ENCODE measurements at places on chromosomes 6 and 20.

GRCh38 chr6:29797135-29797534, 30.5 kb upstream of the HLA-G start:
- DNase-seq = no peak

DNA sequence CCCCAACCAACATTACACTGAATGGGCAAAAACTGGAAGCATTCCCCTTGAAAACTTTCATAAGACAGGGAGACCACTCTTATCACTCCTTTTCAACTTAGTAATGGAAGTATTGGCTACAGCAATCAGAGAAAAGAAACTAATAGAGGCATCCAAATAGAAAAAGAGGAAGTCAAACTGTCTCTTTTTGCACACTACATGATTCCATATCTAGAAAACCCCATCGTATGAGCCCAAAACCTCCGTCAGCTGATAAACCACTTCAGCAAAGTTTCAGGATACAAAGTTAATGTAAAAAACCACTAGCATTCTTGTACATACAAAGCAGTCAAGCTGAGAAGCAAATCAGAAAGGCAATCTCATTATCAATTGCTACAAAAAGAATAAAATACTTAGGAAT, 580.4 kb upstream of the PTCHD4 start:
- DNase-seq = no peak

GRCh38 chr6:24859132-24859531, 60.4 kb upstream of the ARMH2 start:
- DNase-seq = no peak

GRCh38 chr6:36822506-36823269, 16.6 kb downstream of the CPNE5 start:
- no peak for DNase-seq

GRCh38 chr6:127517693-127518092, 1.4 kb downstream of the MTCL3 start:
- no peak for DNase-seq

- DNase-seq = peak; percentile 80
Measured at GRCh38 chr6:44078827-44079671, 48.2 kb downstream of the MRPL14 start.

DNA sequence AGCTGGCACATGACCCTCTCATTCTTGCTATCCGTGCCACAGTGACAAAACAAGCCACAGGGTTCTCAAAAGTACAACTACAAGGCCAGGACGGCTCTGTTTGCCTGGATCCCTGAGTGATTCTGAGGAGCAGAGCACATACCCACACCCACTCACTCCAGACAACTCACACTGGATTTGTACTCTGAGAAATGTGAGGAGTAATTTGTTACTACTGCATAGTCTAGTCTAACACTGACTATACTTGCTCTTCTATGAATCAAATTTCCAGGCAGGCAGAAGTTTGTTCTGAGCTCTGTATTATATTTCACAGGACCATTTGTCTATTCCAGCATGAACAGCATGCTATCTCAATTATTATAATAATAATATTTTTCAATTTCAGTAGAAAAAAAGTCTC, 26.7 kb upstream of the SPTLC3 start:
- DNase-seq = no peak

DNA sequence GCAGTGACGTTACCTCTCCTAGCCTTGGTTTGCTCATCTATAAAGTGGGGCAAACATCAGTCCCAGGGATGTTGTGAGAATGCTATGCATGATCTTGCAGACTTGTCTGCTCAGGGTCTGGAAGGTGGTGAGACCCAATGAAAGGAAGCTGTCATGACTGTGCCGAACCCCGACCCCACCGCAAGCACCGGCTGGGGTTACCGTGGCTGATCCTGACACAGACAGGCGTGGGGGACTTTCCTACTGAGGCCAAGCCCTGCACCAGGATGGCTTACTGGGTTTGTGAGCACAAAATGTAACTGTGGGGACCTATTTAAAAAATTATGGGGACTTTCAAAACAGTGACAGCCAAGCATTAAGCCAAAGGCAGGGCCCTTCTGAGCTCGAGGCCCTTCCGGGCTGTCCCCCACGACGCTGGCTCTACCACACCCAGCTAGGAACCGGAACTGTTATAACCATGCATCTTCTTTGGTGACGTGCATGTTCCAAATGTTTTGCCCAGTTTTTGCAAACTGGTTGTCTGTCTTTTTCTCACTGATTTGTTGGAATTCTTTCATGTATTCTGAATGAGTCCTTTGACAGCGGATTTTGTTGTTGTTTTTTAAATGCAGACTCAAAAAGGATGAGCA, 76.6 kb upstream of the PMEPA1 start:
- no peak for DNase-seq

DNA sequence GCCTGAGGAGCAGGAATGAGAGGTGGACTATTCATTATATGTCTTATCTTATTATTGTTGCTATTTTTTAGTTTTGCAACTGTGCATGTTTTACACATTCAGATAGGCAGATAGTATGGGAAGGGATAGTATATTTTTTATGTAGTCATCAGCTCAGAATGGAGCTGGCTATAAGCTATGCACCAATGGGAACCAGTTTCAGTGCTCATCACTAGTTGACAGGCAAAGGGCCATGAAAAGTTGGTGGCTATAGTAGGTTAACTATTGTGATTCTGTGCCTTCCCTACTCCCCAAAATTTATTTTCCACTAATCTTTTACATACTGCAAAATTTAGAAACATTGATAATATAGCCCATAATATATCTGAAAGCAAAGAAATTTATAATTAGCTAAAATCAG, 5.3 kb upstream of the UBD start:
- no peak for DNase-seq

DNA sequence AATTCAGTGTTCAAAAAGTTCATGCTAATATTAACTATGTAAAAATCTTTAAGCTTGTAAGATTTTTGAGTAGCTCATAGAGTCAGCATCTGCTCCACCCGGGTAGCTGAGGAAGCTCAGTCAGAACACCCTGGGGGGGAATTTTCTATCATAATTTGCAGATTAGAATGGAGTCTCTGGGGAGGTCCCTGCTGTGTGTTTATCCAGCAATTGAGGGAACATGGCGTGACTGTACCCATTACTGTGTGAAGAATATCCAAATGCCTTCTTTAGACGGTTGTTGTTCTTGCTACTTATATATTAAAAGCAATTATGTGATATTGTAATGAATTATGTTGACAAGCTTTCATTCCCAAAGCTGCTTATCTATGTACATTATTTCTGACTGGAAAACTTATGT, 64.8 kb downstream of the AIG1 start:
- DNase-seq = no peak

DNA sequence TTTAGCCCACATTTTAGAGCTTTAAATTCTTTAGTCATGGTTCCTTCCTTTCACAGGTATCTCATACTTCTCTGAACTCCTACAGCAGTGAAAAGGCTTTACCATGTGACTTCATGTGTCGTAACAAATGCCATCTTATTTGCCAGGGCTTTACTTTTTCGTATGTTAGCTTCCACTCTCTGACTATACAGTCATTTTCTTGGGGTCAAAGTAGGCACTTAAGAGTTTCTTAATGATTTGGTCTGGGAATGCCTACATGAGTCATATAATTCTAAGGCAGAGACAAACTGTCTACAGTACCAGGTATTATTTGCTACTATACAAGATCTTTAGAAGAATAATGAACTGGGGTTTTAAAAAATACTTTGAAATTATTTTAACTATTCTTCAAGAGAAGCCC, 15.0 kb downstream of the RAB23 start:
- no peak for DNase-seq

- no peak for DNase-seq
Measured at GRCh38 chr6:35681298-35681697, 7.4 kb downstream of the FKBP5 start.

- DNase-seq = no peak
Measured at GRCh38 chr20:7371518-7372163, 568.6 kb downstream of the HAO1 start.

DNA sequence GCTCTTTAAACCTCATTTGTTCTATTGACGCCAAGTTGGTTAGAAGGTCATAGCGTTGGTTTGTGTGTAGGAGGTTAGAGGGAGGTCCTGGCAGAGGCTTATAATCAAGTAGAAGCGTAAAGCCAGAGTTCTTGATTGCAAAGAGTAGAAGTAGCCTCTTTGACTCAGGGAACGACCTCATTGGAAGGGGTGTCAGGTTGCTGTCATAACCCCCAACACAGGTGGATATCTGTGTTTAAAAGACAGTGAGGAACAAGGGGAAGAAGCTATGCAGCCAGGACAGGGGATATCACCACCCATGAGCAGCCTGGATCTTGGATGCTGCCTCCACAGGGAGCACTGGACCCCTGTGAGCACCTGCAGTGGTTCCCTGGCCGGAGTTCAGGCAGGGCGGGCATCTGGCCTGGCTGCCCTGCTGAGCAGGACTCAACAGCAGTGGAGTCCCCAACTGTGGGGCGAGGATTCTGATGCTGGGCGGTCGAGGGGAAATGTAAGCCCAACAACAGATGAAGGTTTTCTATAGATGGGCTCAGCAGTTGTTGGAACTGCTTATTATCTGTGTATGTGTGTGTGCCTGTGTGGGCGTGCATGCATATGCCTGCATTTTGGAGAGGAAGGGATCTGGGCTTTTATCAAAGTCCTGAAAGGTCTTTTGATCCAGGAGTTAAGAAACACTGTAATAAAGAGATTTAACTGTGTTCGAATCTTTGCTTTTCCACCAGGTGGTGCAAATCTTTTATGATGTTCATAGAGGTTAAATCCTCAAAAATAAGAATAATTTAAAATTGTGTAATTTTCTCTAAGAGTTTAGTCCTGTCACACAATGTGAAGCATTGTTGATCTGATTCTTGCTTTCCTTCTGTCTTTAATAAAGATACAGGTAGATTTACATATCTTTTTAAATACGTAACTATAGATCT, 27.7 kb downstream of the HIVEP1 start:
- DNase-seq = no peak

GRCh38 chr6:35647400-35647799, 41.3 kb downstream of the FKBP5 start:
- DNase-seq = no peak

DNA sequence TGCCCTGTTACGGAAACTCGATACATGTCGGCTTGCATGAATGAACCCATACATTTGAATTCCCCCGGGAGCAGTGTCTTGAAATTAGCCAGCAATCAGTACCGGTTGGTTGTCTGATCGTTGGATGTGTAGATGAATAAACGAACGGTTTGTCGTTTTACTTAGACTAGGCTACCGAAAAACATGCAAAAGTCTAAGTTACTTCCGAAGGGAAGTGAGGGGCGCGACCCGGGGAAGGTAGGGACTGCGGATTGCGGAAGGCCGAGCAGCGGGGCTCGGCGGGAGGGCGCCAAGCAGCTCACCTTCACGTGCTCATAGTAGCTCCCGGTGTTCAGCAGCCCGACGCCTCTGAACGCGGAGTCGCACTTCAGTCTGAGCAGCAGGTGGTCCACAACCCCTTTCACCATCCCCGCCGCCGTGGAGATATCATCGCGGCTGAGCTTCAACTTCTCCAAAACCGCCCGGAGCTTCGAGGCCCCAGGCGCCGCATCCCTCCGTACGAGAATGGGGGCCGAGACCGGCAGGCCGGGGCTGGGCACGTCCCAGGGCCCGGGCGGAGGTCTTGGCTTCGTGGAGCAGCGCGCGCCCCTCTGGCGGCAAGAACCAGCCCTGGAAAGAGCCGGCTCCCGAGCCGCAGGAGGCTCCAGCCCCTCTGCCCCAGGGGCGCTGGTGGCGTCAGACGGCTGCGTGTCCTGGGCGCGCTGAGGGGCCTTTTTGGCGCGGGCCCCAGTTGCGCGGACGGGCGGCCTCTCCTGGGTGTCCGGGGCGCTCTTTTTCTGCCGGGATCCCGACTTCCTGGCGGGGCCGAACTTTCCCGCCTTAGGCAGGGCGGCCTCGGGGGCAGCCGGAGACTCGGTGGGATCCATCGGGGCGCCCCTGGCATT, 632 bp downstream of the CGAS start:
- DNase-seq = peak; percentile 44

GRCh38 chr6:104858642-104859041, 1.1 kb downstream of the HACE1 start:
- no peak for DNase-seq

GRCh38 chr20:16434062-16434664, 139.1 kb downstream of the KIF16B start:
- peak; percentile 27 for DNase-seq

- no peak for DNase-seq
Measured at GRCh38 chr6:104109806-104110205, 749.9 kb downstream of the HACE1 start.

- DNase-seq = no peak
Measured at GRCh38 chr6:150282806-150283205, 86.0 kb upstream of the IYD start.

- DNase-seq = peak; percentile 24
Measured at GRCh38 chr6:44667668-44668390, 280.3 kb downstream of the CDC5L start.

All from CD4-positive, alpha-beta T cell treated with Interleukin-21 for 1 hour (primary cell).